ENCODE measurements at places on chromosomes 3 and 15. TPM values are rescaled to one million over a fixed set of nuclear protein-coding genes. Genes with fewer than 3 reads are reported as not detected.

Gene ARHGEF3
- 20.5 TPM for total RNA-seq

Gene C3orf85
- not detected for total RNA-seq

Gene STAB1
- total RNA-seq: 16.8 TPM

Gene PLCH1
- 30.9 TPM for total RNA-seq

Gene GRM7
- 76.1 TPM for total RNA-seq

Gene CELF6
- 19.8 TPM for total RNA-seq

Gene ROPN1
- not detected for total RNA-seq

Gene CHRM5
- total RNA-seq: 10.6 TPM

Gene MYRIP
- 13.8 TPM for total RNA-seq

Gene KIF7
- 5.1 TPM for total RNA-seq

Gene DISP2
- total RNA-seq: 18.0 TPM

Gene SYNM
- total RNA-seq: 14.8 TPM

Gene CORO2B
- total RNA-seq: 19.6 TPM

Gene DZIP1L
- 14.3 TPM for total RNA-seq

Data from diencephalon (tissue), 1 donor.